ENCODE measurements at places on chromosomes 6 and 20.

DNA sequence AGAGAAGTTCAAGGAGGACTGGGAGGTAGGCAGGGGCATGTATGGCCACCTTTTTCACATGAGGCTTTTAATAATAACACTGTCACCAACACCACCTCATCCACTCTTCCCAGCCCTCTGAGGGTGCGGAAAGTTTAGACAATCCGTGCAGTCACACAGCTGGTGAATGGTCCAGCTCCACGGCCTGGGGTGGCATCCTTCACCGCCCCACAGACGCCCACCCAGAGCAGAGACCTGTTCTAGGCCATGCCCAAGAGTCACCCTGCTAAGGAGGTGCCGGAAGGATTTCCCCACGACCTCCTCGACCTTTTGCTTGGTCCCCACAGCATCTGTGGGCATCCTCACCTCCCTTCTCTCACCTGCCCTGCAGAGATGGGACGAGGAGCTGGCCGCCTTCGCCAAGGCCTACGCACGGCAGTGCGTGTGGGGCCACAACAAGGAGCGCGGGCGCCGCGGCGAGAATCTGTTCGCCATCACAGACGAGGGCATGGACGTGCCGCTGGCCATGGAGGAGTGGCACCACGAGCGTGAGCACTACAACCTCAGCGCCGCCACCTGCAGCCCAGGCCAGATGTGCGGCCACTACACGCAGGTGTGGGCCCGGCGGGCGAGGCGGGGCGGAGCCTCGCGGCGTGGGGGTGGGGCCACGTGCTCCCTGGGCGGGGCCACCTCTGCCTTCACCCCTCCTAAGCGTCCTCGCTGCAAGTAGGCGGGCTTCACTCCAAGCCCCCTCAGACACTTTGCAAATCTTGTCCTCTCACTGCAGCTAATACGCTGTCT, 4.4 kb downstream of the PI16 start:
- DNase-seq, result no peak

GRCh38 chr6:146345598-146345997, 198.0 kb upstream of the RAB32 start:
- DNase-seq, result no peak

DNA sequence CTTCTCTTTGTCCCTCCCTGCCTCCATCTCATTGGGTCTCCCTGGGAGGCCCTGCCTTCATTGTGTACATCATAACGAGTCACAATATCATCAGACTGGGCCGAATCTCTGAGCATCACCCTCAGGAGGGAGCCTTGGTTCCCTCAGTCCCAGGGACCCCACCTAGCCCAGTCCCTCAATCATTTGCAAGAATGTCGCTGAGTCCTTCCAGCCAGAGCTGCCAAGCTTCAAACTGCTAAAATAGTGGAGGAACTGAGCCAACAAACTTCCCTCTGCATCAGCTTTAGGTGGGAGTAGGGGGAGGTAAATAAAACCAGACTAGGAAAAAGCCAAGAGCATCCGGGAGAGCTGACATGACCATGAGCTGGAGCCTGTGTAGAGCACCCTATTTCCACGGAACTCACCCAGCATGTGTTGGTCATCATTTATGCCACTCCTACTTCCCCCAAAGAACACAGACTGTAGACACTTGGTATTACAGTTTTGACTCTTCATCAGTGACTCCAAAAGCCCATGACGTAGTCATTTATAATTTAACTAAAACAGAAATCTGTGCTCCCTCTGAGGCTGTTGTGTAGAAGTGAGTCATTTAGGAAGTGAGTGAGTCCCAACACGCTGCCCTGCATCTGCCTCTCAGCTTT, 28.8 kb upstream of the IL17A start:
- no peak for DNase-seq

DNA sequence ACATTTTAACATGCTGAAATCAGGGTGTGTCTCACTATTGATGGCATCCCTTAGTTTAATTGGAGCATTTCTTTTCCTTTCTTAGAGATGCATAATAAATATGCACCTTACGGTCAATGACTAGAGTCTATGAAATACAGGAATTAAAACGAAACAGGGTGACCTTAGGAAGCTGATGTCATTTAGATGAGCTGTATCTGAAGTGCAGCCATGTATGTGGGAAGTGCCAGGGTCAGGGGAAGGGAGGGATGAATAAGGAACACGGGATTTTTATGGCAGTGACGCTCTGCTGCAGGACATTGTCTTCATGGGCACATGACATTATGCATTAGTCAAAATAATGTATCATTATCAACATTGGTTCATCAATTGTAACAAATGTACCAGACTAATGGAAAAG, 84.0 kb downstream of the AGPAT4 start:
- no peak for DNase-seq

DNA sequence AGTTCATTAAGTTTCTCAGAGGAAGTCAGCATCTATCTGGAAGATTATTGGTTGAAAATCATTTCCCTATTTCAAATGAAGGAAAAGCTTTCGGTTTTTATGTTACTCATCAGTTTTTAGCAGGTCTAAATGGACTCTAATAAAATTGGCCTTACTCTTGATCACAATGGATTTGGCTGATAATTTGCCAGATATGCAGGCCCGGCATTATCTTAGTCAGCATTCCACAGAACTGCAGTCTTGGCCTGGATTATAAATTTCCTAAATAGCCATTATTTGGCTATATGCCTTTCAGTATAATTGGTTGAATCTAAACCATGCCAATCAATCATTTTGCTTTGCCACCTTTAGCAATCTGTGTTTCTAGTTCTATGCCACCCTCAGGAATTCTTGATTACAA, 91.7 kb upstream of the KCNQ5 start:
- DNase-seq, result no peak

- no peak for DNase-seq
Observed at GRCh38 chr20:53950031-53950430, 120.4 kb downstream of the BCAS1 start.

- DNase-seq, result no peak
Observed at GRCh38 chr6:116925088-116925794, 48.2 kb downstream of the RFX6 start.

GRCh38 chr6:159062976-159063375, 18.2 kb upstream of the TAGAP start:
- no peak for DNase-seq

DNA sequence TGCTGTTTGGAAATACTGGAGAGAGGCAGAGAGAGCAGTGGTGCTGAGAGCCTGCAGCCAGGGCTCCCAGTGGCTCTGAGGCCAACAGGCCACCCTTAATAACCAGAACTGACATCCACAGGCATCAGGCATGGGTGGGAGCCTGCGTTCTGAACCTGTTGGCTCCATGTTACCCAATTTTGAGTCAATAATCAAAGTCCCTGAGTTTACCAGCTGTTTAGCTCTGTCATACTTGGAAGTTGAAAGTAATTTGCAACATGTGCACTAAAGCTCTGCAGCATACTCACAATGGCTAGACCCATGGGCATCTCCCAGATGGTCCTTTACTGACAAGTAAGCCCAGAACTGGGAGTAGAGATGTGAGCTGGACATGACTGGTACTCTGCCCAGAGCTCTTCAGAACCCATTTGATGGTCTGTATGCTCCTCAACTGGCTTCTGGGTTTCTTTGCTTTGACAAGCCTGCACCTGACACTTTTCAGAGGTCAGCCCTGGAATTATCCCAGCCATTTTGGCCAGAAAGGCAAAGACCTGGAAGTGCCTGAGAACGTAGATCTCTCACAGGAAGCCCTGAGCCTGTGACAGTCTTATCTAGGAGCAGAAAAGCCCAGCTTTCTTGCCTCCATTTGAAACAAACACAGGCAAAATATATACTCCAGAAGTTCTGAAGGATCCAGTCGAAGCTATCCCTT, 122.4 kb upstream of the CITED2 start:
- DNase-seq, result no peak

DNA sequence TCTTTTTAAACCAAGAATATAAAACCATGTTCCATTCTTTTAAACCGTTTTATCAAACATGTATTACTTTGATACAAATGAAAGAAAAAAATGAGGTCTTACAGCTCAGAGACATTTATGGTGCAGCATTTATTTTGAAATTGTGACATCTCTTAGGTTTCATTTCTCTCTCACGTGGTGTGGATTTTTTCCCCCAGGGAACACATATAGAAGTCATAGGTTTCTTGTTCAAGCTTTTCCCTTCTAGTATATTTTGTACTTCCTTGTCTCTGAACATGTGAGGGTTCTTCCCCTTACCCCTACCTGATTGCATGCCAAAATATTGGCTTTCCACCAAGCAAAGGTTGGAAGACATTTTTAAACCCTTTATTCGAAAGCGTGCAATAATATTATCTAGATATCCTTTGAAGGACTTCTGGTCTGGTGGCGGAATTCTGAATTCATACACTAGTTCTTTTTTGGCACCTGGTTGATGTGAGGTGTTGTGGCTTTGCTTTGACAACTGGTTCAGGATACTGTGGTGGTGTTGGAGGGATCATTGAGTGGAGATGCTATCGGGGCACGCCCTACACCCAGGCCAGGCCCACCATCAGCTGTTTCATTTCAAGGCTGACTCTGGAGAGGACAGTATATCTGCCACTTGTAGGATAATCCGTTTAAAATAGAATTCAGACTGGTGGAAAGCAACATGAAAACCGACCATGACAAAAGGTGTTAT, 5.6 kb upstream of the FAM50B start:
- DNase-seq, result no peak

GRCh38 chr20:10532361-10532760, 97.3 kb downstream of the SLX4IP start:
- DNase-seq, result no peak

DNA sequence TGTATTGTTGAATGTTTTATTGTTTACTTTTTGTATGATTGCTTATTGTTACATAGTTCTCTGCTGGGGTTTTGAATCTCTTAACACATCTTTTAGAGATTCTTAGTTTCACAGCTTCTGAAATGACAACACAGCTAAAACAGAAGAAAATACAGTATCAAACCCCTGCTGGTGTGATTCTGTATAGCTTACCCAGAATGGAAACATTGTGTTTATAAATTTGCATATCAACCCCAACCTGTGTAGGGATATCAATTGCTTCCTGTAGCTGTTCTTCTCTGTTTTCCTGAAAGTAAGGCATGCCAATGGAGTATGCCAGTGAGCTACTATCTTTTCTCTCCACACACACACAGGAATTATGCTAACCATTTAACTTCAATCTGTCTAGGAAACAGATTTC, 64.3 kb upstream of the ID4 start:
- DNase-seq, result no peak

GRCh38 chr20:43903953-43904826, 10.5 kb upstream of the TOX2 start:
- DNase-seq, result no peak
